ENCODE measurements at places on chromosomes 2 and 18.
A peak's percentile ranks its signal among the peaks of the same experiment; 100 is the strongest.

GRCh38 chr2:38666556-38666910 is 619 bp downstream of the GALM start:
- no peak for DNase-seq

DNA sequence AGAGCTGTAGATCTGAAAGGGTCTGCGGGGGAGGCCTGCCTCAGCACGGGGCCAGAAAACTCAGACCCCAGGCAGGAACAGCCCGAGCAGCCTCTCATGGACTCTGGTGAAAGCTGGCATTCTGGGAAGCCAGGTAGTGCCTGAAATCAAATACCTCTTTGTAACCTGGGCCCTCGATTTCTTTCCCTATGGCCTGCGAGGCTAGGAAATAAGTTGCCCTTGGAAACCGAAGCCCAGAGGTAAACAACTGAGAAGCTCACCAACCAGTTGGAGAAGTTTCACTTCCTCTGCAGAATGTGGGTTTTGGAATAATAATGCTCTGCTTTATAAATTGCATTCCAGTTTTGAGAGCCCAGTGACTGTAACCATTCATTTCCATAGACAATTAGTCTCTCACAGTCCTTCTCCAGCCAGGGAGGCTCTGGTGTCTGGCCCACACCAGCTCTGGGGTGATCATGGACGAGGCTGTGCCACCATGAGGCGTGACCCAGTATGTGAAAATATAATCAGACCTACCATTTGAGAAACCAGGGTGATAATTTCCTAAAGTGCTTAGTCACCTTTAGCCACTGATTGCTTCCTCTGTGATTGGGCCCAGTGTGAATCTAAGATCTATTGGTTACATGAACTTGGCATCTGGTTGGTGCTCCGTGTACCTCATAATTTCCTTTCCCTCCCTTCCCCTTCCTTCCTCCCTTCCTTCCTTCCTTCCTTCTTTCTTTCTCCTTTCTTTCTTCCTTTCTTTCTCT is 133.1 kb upstream of the PELI1 start:
- DNase-seq, result peak; percentile 55

- DNase-seq, result no peak
These were observed 232.7 kb downstream of the TTC32 start for GRCh38 chr2:19669126-19669525.

- no peak for DNase-seq
These were observed 16.0 kb downstream of the LRRTM1 start for GRCh38 chr2:80288576-80288975.

DNA sequence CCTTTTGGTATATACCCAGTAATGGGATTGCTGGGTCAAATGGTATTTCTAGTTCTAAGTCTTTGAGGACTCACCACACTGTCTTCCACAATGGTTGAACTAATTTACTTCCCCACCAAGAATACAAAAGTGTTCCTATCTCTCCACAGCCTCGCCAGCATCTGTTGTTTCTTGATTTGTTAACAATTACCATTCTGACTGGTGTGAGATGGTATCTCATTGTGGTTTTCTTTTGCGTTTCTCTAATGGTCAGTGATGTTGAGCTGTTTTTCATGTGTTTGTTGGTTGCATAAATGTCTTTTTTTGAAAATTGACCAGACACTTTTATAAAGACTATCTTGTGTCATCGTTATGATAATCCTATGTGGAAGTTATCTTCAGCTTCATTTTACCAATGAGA is 16.0 kb upstream of the ATP8B1 start:
- no peak for DNase-seq

DNA sequence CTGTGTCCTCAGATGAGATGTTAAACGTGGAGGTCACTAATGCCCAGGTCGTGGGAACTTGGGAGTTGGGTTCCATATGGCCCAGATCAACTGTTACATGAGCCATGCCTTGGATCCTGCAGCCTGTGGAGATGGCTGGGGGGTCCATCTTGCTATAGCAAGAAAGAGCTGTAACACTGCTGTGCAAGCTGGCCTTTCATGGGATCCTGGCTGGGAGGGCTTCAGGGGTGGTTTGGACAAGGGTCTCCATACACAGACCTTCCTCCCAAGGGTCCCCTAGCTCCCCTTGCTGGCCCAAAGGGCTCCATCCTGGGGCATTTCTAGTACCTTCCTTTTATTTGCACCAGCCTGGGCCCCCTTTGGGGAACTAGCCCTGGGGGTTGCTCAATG is 337.7 kb downstream of the DYSF start:
- DNase-seq, result no peak

DNA sequence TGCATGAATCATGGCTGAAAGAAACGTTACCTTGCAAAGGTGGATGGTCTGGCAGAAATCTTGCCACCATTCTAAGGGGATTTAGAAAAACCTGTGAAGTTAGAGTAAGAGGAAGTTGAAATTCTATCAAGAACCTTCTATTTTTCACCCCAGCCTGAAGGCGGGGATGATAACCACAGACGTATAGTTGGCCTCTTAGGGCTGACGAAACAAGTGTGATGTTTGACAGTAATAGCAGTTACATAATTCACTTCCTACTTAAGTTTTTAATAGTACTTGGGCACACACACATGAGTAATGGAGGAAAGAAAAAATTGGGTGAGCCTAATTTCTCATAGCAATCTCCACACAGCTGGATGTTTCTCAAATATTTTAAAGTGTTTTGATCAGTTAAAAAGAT is 336.6 kb upstream of the SALL3 start:
- peak; percentile 1 for DNase-seq

GRCh38 chr18:42087876-42088275 is 132.8 kb downstream of the PIK3C3 start:
- DNase-seq, result no peak

DNA sequence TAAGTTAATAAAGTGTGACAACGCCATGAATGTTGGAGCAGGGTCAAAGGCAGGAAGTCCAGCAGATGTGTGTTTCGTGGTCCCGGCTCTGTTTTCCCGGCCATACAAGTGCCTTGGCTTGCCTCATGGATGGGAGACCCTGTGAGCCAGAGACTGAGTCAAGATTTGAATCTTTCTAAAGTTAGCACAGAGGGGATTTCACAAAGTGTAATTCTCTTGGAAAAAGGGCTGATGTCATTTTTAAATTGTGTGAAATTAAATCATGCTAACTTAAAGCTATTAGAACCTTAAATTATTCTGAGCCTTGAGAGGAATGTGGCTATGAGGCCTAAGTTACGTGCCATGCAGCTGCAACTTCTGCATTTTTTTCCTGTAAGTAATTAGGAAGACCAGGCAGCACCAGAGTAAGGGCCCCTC is 38.3 kb upstream of the RALBP1 start:
- no peak for DNase-seq

- no peak for DNase-seq
These were observed 108.5 kb upstream of the ID2 start for GRCh38 chr2:8573234-8573941.

DNA sequence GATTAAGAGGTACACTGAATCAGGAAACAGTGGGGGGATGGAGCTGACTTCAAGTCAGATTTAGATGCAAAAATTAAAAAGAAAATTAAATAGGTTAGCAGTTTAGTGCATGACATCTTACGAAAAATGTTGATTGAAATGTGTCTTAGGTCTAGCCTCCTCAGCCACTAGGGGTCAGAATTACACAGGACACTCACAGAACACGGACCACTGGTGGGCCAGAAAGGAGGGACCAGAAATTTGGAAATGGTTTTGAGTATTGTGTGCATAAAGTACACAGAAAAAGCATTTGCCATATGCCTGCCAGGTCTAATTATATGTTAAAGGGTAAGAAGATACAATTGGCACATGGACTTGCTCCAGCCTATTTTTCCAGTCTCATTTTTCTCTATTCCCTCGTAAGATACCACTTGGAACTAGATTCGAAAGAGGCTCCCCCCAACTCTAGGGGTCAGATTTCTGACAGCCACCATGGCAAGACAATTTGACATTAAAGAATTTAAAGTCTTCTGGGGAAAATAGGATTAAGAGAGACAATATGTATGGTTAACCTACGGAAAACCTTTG is 550.2 kb upstream of the SETBP1 start:
- peak; percentile 40 for DNase-seq

DNA sequence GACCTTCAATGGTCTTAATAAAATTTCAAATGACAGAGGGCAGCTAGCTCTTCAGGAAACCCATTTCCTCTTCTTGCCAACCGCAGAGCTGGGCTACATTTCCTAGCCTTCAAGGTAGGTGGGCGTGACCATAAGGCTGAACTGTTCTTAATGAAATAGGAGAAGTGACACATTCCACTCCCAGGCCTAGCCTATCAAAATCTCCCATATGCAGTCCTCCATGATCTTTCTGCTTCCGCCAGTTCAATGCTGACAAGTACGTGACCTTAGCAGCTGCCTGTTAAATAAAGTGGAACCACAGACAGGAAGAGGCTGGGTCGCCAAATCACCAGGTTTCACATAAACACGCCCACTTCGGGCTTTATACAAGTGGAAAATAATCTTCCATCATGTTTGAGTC is 13.2 kb downstream of the SERPINE2 start:
- DNase-seq, result no peak

- DNase-seq, result peak; percentile 78
These were observed 27.9 kb downstream of the TMEM17 start for GRCh38 chr2:62478093-62478580.

- DNase-seq, result peak; percentile 39
These were observed 273.1 kb downstream of the NAPG start for GRCh38 chr18:10798727-10799550.

DNA sequence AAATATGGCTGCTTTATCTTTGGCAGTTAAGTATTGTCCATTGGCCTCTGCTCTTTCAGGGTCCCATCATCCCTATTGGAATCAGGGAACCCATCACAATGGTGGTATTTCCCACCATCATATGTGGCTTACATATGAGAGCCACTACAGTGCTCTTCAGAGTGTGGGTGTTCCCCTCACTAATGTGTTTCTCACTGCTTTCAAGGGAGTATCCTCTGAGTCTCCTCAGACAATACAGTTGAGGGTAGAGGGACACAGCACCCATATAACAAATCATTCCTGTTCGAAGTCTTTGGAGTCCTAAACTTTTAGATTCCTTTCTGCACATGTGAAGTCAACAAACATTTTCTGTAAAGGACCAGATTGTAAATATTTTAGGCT is 48.8 kb upstream of the DNAJC10 start:
- DNase-seq, result no peak

DNA sequence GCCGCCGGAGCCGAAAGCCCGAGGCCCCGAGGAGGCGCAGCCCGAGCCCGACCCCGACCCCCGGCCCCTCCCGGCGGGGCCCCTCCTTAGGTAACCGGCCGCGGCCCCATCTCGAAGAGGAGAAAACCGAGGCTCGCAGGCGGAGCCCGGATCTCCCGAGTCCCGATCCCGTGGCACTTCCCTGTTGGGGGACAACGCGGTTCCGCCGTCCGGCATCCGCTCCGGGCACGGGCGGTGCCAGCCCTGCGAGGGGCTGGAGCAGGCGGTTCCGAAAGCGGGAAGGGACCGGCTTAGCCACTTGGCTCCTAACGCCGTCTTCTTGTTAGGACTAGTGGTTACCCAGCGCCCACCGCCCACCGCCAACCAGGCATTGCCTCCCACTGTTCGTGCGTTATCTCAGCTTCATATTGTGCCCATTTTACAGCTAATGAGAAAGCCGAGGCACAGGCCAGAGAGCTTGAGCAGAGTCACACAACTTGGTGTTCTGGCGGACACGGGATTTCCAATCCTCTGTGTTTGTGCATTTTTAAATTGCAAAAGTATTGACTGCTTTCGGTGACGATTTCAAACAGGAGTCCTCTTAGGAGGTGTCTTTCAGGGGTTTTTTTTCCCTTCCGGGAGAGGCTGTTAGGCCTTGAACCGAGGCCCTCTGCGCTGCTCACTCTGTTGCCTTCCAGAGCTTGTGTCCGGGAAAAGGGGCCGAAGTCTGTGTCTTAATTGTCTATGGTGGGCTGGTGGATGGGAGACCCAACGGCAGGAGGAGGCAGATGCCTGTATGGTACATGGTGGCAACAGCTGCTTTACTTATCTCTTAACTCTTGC is 562 bp downstream of the CENPA start:
- no peak for DNase-seq

DNA sequence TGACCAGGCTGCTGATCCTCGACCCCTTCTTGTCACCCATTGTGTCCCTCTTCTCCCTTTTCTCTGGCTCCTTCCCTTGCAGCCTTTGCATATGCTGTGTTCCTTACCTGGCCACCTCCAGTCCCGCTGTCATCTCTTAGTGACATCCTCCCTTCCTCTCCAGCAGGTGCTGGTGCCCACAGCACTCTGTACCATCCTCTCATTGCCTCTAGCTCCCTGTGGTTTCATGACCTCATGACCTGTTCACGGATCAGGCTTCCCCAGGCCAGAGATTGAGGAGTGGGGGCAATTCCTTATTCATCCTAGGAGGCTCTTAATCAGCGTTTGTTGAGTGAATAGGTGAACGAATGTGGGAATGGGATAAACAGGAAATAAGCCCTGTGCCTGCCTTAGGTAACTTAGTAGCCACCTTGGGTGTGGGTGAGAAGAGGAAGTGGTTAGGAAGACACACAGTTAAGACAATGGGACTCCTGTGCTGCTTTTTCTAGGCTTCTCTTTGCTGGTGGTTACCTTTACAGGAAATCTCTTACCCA is 35.5 kb downstream of the ITGA6 start:
- DNase-seq, result peak; percentile 72

DNA sequence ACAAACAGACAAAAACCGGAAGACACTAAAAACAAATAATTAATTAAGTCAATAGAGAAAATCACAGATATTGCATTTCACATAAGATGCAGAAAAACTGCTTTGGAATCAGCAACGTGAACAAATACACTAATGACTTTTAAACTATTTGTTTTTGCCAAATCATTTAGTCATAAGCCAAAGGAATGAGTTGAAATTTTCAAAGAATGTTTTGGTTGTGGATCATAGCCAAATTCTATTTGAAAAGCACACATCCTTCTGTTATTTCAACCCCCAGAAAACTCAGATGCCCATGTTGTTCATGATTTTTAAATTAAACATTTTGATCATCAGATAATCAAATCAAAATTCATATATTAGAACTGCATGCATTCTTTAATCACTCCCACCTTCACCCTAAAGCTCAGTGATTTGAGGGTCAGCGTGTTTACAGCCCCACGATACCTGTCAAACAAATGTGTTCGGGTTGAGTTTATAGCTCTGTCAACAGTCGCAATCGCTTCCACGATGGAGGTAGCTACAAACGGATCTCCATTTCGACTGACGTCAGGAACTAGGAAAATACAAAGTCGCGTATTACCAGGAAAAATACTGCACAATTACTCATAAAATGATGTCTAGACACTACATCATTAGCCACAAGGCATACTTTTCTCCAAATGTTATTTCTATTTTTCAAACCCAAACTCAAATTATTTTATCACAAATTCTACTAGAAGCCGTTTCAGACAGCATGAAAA is 90.2 kb downstream of the PXDN start:
- DNase-seq, result peak; percentile 34

DNA sequence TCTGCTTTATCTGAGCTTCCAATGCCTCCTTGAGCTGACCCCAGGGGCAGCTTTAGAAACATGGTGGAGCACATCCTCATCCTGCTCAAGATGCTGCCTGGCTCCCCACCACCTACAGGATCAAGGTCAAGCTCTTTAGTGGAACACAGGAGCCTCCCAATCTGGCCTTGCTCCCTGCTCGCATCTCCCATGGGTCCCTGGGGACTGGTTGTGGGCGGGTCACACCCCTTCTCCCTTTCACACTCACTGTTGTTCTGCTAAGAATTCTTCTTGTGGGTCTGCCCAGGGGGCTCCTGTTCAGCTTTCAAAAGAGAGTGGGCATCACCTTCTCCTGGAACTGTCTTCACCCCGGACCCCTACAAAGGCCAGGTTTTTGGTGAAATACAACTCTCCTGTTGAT is 8.4 kb upstream of the NT5DC4 start:
- DNase-seq, result no peak
